ENCODE measurements at places on chromosomes 4 and X.

DNA sequence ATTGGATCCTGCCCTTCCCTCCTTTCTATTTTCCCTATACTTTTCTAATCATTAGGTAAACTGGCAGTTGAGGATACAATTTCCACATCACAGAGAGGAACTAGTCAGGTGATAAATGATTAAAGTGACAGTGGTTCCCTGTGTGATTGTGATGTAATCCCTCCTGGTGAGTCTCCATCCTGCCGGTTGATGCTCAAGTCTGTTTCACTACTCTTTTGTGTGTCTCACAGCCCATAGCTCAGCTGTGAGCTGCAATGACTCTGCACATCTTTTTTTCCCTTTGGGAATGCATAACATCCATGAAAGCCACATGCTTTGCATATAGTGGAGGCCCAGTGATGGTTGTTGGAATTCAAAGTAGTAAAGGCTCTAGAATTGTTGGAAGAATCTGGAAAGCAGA, 60.4 kb downstream of the CCNI start:
- DNase-seq: no peak

DNA sequence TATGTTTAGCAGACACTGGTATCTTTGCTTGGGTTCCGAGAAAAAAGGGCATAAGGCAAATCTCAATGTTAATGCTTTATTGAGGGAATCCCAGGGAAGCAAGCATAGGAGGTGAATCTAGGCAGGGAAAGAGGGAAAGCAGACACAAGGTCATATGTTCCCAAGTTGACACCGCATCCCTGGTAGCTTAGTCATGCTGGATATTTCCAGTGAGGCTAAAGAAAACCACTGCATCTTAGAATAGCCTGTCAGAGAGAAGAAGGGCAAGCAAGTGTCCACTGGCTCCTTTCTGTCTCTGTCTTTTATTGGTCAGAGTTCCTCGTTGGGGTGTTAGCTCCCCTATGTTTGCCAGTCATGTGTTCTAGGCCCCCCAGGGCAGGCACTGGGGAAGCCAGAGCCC, 104.7 kb downstream of the NKX6-1 start:
- no peak for DNase-seq

DNA sequence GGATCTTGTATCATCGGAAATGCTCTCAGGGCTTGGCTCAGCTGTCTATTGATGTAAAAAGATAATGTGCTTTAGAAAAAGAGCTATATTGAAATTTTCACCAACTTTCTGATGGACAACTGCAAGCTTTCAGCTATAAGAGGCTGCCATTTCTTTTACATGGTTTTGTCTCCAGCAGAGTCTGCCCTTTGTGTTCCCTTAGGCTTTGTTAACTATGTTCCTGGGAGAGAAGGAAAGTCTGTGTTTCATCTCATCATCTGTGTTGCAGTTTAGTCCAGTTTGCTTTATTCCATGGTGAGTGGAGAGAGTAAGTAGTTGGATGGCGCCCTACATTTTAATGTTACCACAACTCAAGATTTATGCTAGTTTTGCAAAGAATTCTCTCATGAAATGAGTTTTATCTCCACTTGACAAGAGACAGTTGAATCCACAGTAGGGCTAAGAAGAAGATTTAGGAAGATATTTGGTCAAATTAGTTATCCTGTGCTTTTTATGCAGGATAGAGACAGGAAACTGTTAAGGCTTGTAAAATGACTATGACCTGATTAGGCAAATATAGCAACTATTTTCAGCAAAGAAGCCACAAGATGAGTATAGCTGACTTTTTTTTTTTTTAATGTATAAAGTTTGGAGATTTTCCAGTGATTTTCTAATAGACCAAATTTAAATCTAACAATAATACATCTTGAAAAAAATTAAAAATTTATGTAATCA, 16.5 kb downstream of the SEPTIN11 start:
- DNase-seq: no peak

- DNase-seq: no peak
These were observed 76.8 kb downstream of the CFAP299 start for GRCh38 chr4:80412322-80412721.

DNA sequence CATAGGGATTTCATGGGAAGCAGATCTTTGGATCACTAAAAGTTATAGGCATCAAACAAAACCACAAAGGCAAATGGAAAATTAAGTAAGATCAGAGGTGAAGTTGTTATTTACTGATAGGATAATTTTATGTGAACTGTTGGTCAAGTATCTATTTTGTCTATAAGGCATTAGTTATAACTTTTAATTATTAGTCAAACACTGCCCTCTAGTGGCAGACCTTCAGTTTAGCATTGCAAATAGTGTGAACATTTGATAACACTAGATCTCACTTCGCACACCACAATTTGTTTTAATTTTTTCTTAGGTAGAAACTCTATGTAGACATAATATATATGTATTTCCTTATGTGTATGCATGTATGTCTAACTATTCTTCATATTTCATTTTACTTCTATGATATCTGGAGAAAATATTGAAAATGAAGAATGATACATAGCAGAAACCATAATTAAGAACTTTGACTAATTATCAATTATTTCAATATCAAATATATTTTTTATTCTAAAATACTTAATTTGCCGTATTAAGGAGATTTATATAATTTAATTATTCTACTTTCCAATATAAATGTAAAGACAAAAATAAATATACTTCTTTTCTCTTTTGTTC, 214.5 kb upstream of the TACR3 start:
- DNase-seq: no peak

DNA sequence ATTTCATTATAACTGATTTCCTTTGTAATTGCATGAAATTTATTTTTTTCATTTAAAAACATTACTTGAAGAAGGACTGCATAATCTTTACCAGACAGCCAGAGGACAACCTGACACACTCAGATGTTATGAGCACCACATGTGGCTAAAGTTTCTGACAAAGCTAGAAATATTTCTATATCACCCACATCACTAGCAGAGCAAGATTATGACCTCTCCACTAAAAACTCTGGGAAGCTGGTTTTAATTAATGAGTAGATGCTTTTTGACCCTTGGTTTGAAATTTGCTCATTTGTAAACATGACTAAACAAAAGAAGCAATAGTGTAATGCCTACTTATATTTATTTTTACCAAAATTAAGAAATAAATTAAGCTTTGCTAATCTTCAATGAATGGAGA, 661.5 kb upstream of the EPHA5 start:
- no peak for DNase-seq

GRCh38 chrX:122500556-122500955, 683.5 kb upstream of the GRIA3 start:
- DNase-seq: no peak

DNA sequence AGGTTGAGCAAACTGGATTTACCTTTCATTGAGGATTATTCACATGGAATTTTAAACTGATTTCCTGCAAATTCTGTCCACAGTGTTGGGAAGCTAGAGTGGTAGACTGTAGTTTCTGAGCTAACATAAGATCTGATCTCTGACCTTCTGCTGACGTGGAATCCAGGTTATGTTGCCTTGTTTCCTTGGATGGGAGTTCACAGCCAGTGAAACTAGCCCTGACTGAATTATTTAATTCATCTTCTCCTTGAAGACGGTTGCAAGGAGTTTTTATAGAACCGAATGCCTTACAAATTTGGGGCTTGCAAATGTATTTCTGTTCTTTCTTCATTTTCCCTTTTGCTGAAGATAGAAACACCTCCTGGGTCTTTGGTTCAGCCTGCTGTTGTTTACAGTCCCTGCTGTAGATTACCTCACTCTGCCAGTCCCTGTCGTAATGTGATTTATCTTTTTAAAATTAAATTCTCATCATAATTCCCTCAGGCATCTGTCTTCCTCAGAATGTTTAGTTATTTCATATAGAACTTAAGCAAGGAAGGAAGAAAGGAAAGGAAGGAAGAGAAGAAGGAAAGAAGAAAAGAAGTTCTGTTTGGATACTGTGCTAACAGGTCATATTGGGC, 113.9 kb downstream of the CEP135 start:
- DNase-seq: no peak

- DNase-seq: no peak
These were observed 328.8 kb downstream of the ZNF674 start for GRCh38 chrX:46216406-46216805.

DNA sequence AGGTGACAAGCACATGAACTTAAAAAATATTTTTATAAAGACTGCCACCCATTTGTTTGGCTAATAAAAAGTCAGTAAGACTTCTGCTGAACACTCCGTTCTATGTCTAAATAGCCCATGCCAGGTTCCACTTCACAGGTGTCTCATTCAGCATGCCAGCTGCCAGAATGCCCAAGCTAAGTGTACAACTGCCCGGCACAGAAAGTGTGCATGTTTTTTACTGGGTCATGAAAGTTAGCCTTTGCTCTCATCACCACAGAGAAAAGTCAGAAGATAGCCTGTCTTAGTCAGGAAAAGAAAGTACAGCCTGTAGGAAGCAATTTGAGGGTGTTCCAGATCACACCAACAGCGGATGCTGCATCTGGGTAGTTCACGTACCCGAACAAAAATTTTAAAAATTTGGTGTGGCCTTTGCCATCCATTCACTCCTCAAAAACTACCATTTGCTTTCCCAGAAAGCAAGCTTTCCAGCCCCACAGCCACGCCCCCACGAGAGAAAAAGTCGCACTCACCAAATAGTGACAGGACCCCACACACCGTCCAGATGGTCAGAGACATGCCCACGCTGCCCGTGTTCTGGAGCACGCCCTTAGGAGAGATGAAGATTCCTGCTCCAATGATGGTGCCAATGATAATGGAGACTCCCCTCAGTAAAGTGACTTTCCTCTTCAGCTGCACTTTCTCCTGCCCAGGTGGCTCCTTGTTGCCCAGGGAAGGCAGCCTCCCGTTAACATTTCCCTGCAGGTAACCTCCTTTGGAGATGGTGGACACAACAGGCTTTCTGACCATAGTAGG, 671 bp downstream of the SLC7A11 start:
- DNase-seq: no peak

DNA sequence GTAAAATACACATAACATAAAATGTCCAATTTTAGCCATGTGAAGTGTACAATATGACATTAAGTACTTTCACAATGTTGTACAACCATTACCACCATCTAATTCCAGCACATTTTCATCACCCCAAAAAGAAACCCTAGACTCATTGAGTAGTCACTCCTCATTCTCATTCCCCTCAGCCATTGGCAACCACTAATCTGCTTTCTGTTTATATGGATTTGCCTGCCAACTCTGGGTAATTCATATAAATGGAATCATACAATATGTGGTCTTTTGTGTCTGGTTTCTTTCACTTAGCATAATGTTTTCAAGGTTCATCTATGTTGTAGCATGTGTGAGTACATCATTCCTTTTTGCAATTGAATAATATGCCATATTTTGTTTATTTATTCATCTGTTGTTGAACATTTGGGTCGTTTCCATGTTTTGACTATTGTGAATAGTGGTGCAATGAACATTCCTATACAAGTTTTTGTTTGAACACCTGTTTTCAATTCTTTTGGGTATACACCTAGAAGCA, 43.0 kb downstream of the EIF2S3 start:
- no peak for DNase-seq

GRCh38 chr4:107760281-107760947, 40.4 kb upstream of the PAPSS1 start:
- no peak for DNase-seq

GRCh38 chr4:56906489-56907393, 959 bp upstream of the REST start:
- no peak for DNase-seq

DNA sequence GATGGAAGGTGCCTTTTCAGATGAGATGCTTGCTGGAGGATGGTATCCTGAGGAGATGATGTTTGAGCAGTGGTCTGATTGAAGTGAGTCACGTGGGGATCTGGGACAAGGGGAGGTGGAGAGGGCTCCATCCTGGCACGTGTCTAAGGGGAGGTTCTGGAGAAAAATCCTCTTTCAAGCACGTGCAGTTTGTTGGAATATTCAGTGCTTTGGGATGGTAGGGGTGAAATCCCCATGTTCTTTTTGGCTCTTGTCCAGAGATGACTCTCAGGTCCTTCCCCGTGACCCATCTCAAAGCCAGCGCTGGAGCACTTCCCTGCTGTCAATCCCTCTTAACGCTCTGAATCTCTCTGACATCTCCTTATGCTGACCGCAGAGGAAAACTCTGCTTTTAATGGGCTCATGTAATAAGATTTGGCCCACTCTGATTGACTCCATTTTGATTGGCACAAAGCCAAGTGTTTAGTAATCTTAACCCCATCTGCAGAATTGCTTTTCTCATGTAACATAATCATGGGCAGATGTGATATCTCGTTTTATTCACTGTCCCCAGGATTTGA, 10.8 kb upstream of the KLKB1 start:
- DNase-seq: no peak

GRCh38 chr4:185256446-185256845, 47.0 kb downstream of the SNX25 start:
- no peak for DNase-seq

GRCh38 chrX:25295466-25295865, 279.7 kb upstream of the ARX start:
- no peak for DNase-seq

- DNase-seq: no peak
These were observed 119.2 kb downstream of the SMARCA1 start for GRCh38 chrX:129403974-129404669.

- no peak for DNase-seq
These were observed 54.1 kb downstream of the GAB1 start for GRCh38 chr4:143390764-143391163.

DNA sequence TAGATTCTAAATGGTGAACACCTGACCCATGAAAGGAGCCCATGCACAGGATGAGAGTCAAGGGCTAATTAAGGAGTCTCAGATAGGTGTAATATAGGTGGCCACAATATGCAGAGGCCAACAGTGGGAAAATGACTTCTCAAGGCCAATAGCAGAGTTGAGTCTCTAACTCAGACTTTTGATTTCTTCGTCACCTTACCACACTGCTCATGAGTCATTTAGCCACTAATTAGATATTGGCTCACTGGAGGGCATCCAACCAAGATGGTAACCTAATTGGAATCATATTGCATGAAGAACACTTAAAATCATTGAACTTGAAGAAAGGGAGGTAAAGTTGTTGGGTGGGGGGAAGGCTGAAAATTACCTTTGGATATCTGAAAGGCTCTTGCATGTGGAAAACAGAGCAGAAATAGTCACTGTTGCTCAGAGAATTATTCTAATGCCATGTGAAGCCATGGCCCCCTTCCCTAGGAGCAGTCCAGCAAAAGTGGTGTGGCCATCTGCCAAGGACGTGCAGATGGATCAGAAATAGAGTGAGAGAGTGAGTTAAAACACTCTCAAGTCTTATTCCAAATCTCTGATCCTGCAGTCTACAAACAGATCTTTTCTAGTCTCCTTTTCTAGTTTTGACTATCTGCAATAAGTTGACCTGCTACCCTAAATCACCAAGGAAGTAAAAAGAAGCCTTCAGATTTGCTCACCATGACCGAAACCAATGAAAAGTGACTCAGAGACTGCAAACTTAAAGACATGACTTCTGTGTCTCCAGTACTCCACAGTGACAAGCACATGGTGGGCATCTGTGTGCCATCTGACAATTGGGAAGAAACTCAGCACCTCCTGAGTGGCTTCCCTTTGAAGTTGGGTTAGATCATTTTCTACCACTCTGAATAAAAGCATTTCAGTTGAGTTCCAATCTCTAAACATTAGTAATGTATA, 93.9 kb upstream of the C1QTNF7 start:
- no peak for DNase-seq

DNA sequence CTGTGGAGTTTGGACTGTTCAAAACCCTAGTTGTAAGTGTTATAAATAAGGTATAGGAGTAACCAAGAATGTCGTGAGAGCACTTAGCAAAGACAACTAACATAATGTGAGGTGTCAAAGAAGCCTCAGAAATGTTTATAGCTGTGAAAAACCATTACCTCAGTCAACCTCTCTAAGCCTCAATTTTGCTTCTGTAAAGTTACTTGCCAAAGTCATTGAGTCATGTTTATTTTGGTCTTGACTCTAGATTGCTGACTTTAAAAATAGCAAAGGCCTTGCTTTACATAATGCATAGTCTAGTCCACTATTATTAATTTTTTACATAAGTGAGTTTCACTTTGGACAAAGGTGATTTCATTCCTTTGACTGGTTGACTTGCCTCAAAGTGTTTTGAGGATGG, 257.6 kb upstream of the CXXC4 start:
- DNase-seq: no peak
